Endothelial cell of umbilical vein (primary cell): ENCODE measurements at places on chromosomes 1 and 21. TPM values are rescaled to one million over a fixed set of nuclear protein-coding genes. Genes with fewer than 3 reads are reported as not detected.

Gene FAM72C
- 2.8 and 3.6 TPM in 2 replicates for total RNA-seq

Gene GJA8
- not detected in 2 replicates for total RNA-seq

Gene ATP13A2
- total RNA-seq = 44.9 and 52.3 TPM in 2 replicates

Gene CPTP
- total RNA-seq = 25.1 and 29.5 TPM in 2 replicates

Gene SH2D5
- 1.0 and 2.4 TPM in 2 replicates for total RNA-seq

Gene RPL22
- 343 and 372 TPM in 2 replicates for total RNA-seq

Gene PADI1
- total RNA-seq = not detected in 2 replicates

Gene FAM72B
- total RNA-seq = 4.3 and 6.5 TPM in 2 replicates
